ENCODE measurements at places on chromosomes 13 and 19.
A peak's percentile ranks its signal among the peaks of the same experiment; 100 is the strongest.

GRCh38 chr13:112819111-112819510, 129.3 kb downstream of the ATP11A start:
- no peak for DNase-seq

DNA sequence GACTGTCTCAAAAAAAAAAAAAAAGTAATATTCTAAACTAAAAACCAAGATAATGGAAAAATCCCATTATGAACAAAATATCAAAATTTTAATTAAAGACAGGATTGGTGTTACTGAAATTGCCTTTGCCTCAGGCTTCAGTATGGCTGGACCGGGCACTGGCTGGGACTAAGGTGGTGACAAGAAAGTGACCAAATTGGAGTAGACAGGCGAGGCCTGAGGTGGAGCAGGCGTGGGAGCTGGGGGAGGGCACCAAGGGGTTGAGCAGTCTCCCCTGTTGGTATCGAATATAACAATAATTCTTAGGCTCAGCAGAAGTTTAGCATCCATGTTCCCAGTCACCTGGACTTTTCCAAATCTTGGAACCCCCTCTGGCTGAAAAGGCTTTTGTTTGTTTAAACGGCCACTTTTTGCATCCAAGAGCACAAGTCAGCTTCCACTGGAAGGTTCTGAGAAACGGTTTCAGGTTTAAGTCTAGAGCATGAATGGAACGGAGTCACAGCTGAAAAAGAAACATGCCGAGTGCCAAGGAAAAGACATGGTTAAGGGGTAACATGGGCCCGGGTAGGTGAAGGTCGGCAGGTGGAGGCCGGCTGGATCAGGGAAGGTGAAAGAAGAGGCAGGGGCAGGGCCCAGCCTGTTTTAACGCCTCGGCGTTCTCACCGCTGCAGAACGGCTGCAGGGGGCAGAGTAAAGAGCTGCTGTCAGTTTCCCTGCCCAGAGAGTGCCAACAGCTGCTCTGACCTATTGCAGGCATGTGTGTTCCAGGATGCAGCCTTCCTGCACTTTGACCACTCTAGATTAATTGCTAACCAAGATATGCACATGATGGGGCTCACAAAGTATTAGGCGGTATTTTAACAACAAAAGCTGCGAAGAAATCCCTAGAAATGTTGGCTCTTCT, 104.4 kb downstream of the TM9SF2 start:
- no peak for DNase-seq

DNA sequence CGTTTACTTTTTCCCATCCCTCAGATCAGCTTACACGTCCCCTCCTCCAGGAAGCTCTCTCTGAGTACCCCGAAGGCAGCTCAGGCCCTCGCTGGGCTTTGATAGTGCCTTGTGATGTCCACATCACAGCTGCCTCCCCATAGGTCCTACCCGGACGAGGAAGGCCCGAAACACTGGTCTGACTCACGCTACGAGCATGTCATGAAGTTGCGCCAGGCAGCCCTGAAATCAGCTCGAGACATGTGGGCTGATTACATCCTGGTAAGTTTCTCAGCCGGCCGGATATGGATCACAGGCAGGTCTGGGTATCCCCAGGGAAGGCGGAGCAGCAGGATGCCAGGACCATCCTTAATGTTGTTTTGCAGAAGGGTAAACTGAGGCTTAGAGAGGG, 4.8 kb downstream of the COLGALT1 start:
- no peak for DNase-seq

- no peak for DNase-seq
Observed at GRCh38 chr13:103607995-103608394, 541.8 kb upstream of the SLC10A2 start.

DNA sequence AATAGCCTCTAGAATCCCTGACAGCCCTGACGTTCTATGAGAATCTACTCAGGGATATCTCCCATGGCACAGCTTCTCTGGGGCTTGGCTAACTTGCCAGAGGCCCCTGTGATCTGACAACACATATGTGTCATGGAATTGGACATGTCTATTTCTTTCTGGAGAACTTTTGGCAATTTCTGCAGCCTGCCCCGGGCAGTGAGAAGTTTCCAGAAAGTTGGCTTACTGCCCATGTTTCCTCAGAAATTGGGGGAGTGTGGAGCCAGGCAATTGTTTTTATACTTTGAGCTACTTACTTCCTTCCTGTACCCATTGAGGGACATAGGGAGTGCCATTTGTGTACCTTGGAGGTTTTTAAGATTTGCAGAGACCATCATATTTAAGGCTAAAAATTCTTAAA, 98.9 kb downstream of the FLT1 start:
- DNase-seq: no peak

- DNase-seq: peak; percentile 22
Observed at GRCh38 chr13:42969565-42970172, 22.4 kb downstream of the EPSTI1 start.

GRCh38 chr13:57311009-57311586, 144.1 kb downstream of the PRR20E start:
- DNase-seq: no peak

- DNase-seq: no peak
Observed at GRCh38 chr19:10566658-10567410, 1.0 kb upstream of the KRI1 start.

DNA sequence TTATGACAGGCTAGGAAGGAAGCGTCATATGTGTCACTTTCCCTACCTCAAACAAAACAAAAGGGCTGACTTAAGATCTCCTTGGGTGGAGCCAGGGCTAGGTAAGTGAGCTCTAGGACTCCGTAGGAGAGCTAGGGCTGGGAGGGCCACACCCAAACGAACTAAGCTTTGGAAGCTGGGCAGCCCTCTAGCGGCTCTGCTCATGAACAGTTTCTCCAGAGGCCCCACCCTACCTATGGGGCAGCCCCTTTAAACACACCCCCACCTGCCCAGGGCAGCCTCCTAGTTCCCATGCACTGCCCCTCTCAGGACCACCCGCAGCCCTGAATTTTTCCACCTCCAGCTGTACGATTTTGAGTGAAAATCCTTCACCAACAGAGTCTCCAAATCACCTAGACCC, 3.5 kb downstream of the PEG3 start:
- no peak for DNase-seq

- DNase-seq: no peak
Observed at GRCh38 chr13:113112893-113113845, 7.6 kb downstream of the F7 start.

DNA sequence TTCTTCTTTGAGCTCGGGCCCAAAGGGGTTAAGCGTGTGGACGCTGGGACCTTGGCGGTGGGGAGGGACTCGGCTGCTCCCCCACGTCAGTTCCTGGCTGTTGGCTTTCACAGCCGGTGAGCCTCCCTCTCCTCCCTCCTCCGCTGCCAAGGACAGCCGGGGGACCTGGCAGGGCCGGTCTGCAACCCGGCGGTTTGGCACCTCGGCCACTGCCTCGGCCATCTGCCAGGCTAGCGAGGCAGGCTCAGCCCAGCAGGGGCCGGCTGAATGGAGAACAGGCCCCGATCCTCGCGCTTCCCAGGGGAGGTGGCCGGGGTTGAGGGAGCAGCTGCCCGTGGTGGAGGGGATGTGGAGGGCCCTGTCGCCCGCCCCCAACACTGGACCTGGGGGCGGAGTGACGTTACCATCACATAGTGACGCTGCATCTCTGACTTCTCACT, 5.0 kb downstream of the TLE5 start:
- DNase-seq: no peak

DNA sequence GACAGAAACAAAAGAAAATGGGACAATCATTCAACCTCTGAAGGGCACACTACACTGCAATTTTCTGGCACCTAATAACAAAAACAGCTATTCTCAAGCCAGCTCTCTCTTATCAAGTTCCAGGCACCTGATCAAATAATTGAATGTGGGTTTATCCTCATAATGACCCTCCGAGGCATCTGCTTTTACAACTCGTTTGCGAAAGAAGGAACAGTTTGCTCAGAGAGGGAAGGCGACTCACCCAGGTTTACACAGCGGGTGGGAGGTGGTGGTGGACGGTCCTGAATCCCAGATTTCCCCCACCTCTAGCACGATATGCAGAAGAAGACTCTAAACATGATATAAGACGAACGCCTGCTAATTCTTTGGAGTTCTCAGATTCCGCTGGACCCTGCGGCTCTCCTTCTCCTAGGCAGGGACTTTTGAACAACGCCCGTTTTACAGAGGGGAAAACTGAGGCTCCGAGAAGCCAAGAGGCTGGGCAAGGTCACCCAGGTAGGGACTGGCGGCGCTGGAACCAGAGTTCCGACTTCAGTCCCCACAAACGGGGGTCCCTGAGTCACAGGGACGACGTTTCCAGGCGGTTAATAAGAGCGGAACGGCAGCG, 641 bp downstream of the SGTA start:
- DNase-seq: no peak

DNA sequence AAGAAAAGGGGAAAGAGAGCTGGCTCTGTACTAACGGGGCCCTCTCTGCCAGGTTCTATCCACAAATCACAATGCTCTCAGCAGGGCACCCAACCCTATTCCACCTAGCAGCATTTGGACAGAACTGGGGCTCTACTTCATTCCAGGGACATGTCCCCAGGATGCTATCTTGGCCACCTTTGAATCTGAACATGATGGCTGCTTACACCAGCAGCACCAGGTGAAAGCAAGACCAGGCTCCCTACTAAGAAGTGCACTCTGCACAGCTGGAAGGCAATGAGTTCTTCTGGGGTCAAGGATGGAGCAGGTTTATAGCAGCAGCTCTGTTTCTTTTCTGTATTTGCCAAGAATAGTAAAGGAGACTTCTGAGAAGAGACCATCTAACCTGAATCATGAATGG, 222.4 kb downstream of the DACH1 start:
- no peak for DNase-seq

- DNase-seq: no peak
Observed at GRCh38 chr13:109415057-109415456, 371.3 kb downstream of the IRS2 start.

GRCh38 chr19:53019684-53020083, 6.0 kb downstream of the ERVV-1 start:
- DNase-seq: no peak

DNA sequence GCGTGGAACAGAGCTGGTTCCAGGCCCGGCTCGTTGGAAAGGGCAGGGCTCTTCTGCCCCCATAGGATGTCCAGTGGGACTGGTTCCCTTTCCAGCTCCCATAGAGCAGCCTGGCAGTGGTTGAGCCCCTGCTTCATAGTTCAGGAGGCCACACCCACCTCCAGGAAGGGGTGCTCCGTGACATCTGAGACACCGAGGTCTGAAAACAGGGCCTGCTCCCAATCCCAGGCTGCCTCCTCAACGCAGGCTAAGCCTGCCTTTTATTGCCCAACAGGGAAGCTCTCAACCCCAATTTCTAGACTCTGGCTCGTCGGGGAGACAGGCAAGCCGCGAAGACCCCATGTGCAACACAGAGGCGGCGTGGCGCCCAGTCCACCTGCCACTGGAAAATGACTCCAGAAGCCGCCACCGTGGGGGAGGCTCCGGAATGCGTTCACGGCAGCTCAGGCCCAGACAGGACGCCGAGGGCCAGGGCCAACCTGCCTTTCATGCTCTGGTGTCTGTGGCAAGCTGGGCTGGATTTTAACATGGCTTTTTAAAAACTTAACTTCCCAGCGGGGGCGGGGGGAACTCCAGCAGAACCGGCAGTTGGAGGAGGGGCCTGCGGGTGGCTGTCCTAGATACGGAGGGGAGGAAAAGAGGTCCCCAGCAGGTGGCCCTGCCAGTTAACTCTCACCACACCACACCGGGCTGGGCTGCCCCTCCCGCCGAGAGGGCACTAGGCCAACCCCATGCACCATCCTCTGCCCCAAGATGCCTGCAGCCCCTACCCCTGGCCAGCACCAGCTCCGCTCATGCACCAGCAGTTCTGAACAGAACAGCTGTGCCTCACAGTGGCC, 17.9 kb upstream of the TINCR start:
- no peak for DNase-seq

DNA sequence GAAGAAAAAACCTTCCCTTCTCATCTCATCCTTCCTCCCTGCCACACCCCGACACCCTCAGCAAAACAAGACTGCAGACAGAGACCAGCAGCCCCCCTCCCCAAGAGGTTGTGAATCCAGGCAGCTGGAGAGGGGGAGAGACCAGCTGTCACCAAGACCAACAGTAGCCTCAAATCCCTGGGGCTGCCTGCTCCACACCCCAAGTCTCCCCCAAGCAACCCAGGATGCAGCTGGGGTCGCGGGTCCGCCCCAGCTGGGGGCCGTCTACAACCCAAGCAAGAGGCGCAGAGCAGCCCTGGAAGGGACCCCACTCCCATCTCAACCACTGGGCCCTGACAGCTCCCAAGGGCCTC, 7.1 kb downstream of the KLF16 start:
- no peak for DNase-seq

- DNase-seq: no peak
Observed at GRCh38 chr13:74114202-74114601, 20.0 kb downstream of the KLF12 start.

- no peak for DNase-seq
Observed at GRCh38 chr13:21777813-21778212, 106.9 kb downstream of the FGF9 start.

DNA sequence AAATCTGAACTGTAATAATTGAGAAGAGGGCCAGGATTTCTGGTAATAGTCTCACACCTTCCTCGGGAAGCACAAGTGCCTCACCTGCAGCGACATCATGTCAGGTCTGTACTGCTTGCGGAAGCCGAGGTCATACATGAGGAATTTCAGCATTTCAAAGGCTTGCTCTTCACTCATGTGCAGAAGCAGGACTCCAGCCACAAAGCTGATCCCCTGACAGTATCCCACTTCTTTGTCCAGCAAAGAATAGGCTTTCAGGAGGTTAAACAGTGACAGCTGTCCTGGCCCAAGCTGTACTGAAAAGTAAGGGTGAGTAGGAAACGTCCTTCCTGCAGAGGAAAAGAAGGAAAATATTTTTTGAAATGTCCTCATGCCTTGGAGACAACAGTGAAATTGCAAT, 182.7 kb downstream of the TBC1D4 start:
- no peak for DNase-seq

DNA sequence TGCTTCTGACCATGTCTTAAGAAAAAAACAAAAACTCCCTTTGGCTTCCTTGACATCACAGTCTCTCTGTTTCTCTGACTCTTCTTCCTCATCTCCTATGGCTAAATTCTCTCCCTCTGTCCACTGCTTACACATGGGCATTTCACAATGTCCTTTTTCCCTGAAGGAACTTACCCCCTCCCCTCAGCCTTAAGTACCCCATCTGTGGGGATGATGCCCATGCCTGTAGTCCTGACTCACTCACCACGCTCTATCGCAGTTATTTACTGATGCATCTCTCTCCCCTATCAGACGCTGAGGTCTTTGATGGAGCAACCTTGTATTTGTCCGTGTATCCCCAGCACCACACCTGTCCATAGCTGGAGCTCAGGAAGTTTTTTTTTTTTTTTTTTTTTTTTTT, 32.4 kb downstream of the ACTN4 start:
- DNase-seq: peak; percentile 55

Measured in Caki2 (cell line).